ENCODE measurements at places on chromosomes 2 and 18.
A peak's percentile ranks its signal among the peaks of the same experiment; 100 is the strongest.

- H3K27ac ChIP-seq: peak overlapping the region; percentile 97
- H3K4me3 ChIP-seq: peak overlapping the region; percentile 82
- peaks cover 6% of the 10 kb centered on the region for H3K36me3 ChIP-seq
- DNase-seq: no peak
These were observed 10.9 kb downstream of the WIPF1 start for GRCh38 chr2:174586418-174587295.

GRCh38 chr2:152134488-152135280 lies 35.8 kb upstream of the CACNB4 start:
- H3K4me1 ChIP-seq: peaks cover 5% of the 10 kb centered on the region
- DNase-seq: no peak
- peaks cover 12% of the 10 kb centered on the region for H3K36me3 ChIP-seq
- H3K27ac ChIP-seq: peak overlapping the region; percentile 39

DNA sequence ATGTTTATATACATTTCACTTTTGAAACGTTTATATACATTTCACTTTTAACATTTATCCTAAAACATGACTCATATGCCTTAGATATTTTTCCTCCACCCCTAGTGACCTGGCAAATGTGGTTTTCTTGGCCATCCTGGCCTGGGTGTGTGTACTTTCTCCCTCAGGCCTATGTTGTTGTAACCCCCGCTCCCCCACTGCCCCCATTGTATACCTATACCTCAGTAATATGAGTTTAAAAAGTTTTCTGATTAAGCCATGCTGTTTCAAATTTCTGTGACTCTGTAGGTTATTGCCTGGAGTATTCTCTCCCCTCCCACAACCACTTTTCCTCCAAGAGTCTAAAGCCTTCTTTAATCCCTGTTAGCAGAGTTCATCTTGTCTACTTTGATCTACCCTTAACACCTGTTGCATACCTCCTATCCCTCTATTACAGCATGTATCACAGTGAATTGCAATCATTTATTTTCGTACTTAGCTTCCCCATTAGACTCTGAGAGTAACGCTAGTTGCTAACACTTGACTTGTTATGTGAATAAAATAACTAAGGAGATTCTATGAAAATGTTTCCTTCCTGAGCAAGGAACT lies 67.9 kb downstream of the LCLAT1 start:
- DNase-seq: no peak
- H3K4me1 ChIP-seq: peaks cover 2% of the 10 kb centered on the region

- DNase-seq: peak; percentile 13
- peaks cover 7% of the 10 kb centered on the region for H3K27me3 ChIP-seq
- no peak overlapping the region for H3K27ac ChIP-seq
- H3K4me3 ChIP-seq: no peak overlapping the region
- no peaks in the 10 kb centered on the region for H3K4me1 ChIP-seq
These were observed 185.1 kb downstream of the MYO5B start for GRCh38 chr18:50009773-50010335.

GRCh38 chr18:34117319-34117718 lies 107.4 kb downstream of the NOL4 start:
- H3K4me1 ChIP-seq: no peaks in the 10 kb centered on the region
- no peaks in the 10 kb centered on the region for H3K27me3 ChIP-seq
- DNase-seq: no peak

DNA sequence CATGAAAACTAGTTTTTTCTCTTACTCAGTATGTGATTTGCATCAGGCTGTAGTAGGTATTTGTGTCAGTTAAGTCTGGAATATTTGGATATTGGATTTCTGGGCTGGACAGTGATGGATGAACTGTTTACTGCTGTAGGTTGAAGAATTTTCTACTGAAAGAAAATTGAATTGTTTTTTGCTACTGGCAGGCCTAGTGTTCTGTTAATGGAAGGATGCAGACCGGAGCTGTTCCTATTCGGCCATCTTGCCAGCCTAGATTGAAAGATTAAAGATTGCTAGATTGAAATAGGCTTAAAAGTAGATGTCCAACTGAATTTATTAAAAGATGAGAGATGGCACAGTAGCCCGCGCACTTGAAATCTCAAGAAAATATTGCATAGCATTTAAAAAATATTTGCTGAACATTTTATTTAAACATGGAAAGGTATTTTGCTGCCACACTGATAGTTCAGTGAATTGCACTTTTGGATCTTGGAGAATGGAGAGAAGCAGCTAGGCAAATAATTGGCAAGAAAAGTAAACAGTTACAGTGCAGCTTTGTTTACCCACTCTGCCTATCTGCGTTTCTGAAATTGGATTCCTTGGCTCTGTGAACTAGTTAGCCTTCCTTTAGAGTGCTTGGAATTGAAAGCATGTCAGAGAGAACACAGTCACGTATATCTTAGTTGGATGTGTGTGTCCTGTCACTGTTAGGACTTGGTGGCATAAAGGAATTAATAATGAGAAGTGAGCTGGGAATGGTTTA lies 54.1 kb downstream of the EPB41L5 start:
- H3K27ac ChIP-seq: no peak overlapping the region
- no peak overlapping the region for H3K4me3 ChIP-seq
- H3K4me1 ChIP-seq: no peaks in the 10 kb centered on the region
- H3K27me3 ChIP-seq: no peaks in the 10 kb centered on the region
- no peak for DNase-seq
- H3K36me3 ChIP-seq: peaks cover 3% of the 10 kb centered on the region

DNA sequence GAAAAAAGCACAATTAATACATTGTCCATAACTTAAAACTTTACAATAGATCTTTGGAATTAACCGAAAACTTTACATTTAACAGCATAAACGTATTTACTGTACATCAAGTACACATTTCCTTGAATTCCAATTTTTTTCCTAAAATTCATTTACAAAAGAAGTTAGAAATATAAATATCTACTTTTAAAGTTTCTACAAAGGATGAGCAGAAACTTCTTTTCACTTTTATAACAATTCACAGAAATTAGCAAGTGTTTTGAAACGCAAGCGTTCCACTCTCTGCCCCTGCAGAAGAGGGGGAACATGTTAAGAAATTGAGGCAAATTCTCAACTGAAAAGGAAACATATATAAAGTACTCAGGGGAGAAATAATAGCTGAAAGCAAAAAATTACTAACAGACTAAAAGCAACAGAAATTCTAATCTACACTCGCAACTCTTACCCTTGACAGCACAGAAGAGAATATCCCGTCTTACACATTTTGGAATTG lies 1.5 kb downstream of the NFE2L2 start:
- no peak for DNase-seq
- H3K27me3 ChIP-seq: peaks cover 6% of the 10 kb centered on the region
- H3K4me3 ChIP-seq: peak overlapping the region; percentile 99
- peaks cover 8% of the 10 kb centered on the region for H3K36me3 ChIP-seq
- H3K27ac ChIP-seq: peak overlapping the region; percentile 98

Data from immature natural killer cell (primary cell).